Cardiac ventricle fibroblast (primary cell): ENCODE measurements at places on chromosomes 11 and 22. TPM values are rescaled to one million over a fixed set of nuclear protein-coding genes. Genes with fewer than 3 reads are reported as not detected.

Gene TCIRG1
- total RNA-seq = 44.5 and 45.6 TPM in 2 replicates

Gene CTSC
- total RNA-seq = 245 and 311 TPM in 2 replicates

Gene PHOX2A
- total RNA-seq = not detected in 2 replicates

Gene RAB3IL1
- total RNA-seq = 13.3 and 16.0 TPM in 2 replicates

Gene POLD3
- 5.5 and 8.4 TPM in 2 replicates for total RNA-seq

Gene GDPD4
- not detected in 2 replicates for total RNA-seq

Gene GPR83
- not detected in 2 replicates for total RNA-seq

Gene OAF
- total RNA-seq = 169 and 217 TPM in 2 replicates

Gene NCAPH2
- 17.7 and 20.5 TPM in 2 replicates for total RNA-seq

Gene ACER3
- 5.7 and 12.7 TPM in 2 replicates for total RNA-seq

Gene LRRC4C
- total RNA-seq = not detected in 2 replicates

Gene KRTAP5-9
- 0.54 TPM in 1 of 2 replicates, not detected in the other for total RNA-seq

Gene PARVB
- total RNA-seq = 54.1 and 62.7 TPM in 2 replicates

Gene SLC22A25
- total RNA-seq = not detected in 2 replicates

Gene PIH1D2
- total RNA-seq = 0.87 and 1.8 TPM in 2 replicates

Gene CRYBA4
- not detected in 2 replicates for total RNA-seq

Gene TLCD5
- total RNA-seq = 2.8 and 5.6 TPM in 2 replicates

Gene HORMAD2
- total RNA-seq = not detected in 2 replicates

Gene DHCR7
- total RNA-seq = 24.2 and 32.6 TPM in 2 replicates

Gene PKP3
- 0.68 and 3.5 TPM in 2 replicates for total RNA-seq

Gene HEPN1
- not detected in 2 replicates for total RNA-seq

Gene SCN3B
- total RNA-seq = 0.44 and 1.1 TPM in 2 replicates

Gene PDGFB
- 3.8 and 4.2 TPM in 2 replicates for total RNA-seq

Gene C11orf97
- not detected in 2 replicates for total RNA-seq

Gene TRIM29
- not detected in 2 replicates for total RNA-seq

Gene SLC22A9
- not detected in 2 replicates for total RNA-seq

Gene APOBEC3F
- 6.0 and 13.7 TPM in 2 replicates for total RNA-seq

Gene SCUBE1
- total RNA-seq = not detected in 2 replicates

Gene CAPN5
- 26.6 and 31.7 TPM in 2 replicates for total RNA-seq

Gene VWA5A
- 15.9 and 18.0 TPM in 2 replicates for total RNA-seq

Gene PNPLA5
- total RNA-seq = not detected in 2 replicates

Gene SUSD2
- 43.9 and 50.7 TPM in 2 replicates for total RNA-seq

Gene PARVA
- 62.5 and 65.3 TPM in 2 replicates for total RNA-seq

Gene TCN1
- 0.83 TPM in 1 of 2 replicates, not detected in the other for total RNA-seq

Gene SCO2
- total RNA-seq = 1.5 and 4.2 TPM in 2 replicates

Gene FRMD8
- 43.5 and 50.6 TPM in 2 replicates for total RNA-seq
